ENCODE measurements at places on chromosomes 2 and 18.

DNA sequence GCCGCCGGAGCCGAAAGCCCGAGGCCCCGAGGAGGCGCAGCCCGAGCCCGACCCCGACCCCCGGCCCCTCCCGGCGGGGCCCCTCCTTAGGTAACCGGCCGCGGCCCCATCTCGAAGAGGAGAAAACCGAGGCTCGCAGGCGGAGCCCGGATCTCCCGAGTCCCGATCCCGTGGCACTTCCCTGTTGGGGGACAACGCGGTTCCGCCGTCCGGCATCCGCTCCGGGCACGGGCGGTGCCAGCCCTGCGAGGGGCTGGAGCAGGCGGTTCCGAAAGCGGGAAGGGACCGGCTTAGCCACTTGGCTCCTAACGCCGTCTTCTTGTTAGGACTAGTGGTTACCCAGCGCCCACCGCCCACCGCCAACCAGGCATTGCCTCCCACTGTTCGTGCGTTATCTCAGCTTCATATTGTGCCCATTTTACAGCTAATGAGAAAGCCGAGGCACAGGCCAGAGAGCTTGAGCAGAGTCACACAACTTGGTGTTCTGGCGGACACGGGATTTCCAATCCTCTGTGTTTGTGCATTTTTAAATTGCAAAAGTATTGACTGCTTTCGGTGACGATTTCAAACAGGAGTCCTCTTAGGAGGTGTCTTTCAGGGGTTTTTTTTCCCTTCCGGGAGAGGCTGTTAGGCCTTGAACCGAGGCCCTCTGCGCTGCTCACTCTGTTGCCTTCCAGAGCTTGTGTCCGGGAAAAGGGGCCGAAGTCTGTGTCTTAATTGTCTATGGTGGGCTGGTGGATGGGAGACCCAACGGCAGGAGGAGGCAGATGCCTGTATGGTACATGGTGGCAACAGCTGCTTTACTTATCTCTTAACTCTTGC, 562 bp downstream of the CENPA start:
- DNase-seq: no peak

- DNase-seq: no peak
Observed at GRCh38 chr2:37037771-37038170, 46.4 kb downstream of the HEATR5B start.

- no peak for DNase-seq
Observed at GRCh38 chr2:186695081-186695756, 1.4 kb downstream of the FAM171B start.

DNA sequence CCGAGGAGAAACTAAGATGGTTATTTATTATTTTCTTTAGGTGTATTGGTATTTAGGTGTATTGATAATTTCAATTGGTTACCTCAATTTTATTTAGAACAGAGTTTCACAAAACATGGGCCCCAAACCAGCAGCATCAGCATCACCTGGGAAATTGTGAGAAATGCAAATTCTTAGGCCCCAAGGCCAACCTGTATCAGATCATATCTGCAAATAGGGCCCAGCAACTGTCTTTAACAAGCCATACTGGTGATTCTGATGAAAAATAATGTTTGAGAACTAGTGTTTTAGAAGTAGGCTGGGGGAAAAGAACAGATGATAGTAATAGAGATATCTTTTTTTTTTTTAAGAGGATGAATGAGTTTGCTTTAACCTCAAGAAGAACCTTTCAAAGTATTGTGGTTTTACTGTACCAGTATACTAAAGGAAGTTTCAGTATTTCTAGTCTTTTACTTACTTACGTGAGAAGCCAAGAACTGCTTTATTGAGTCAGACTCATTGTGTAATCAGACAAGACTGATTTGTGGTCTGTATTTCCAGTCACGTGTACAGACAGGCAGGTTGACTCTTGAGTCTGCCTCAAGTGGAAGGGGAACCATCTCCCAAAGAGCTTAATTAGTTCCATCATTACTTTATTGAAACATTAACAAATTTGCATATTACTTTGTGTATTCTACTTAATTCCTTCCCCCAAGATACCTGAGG, 60.4 kb upstream of the GAREM1 start:
- no peak for DNase-seq

GRCh38 chr2:833180-833579, 117.5 kb upstream of the SNTG2 start:
- peak; percentile 12 for DNase-seq

DNA sequence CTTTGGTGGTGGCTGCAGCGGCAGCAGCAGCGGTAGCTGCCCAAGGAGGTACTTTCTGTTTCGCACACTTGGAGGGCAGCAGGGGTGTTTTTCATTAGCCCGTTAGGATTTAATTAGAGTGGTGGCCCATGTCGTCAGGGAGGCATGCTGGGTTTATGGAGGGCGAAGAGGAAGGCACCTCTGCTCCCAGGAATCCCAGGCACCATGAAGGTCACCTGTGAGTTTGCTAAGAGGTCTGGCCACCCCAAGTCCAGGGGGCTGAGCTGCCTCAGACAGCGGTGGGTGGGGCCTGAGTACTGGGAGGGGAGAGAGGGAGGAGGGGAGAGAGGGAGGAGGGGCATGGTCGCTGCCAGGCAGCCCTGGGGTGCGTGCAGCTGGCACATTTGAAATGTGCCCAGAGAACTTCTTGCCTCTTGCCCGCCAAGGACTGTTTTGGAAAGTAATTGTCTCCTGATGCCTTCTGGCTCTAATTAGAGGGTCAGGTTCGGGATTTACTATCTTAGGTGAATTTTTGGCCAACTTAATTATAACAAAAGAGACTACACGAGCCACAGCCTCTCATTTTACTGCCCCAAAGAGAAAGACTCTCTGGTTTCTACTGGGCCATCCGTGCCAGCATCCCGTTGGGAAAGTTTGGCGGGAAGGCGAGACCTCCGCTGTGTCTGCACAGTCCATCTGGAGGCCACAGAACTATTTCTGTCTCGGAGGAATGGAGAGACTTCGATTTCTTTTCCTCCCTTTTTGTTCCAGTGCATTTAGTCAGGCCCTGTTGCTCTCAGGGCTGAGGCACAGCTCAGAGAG, 62.0 kb downstream of the GLI2 start:
- DNase-seq: no peak

- no peak for DNase-seq
Observed at GRCh38 chr18:79413025-79413424, 17.3 kb downstream of the NFATC1 start.

- DNase-seq: no peak
Observed at GRCh38 chr2:17736989-17737388, 16.6 kb downstream of the SMC6 start.

- peak; percentile 27 for DNase-seq
Observed at GRCh38 chr2:131413148-131413747, 49.3 kb upstream of the RAB6D start.

GRCh38 chr2:59733970-59734369, 819.5 kb downstream of the BCL11A start:
- no peak for DNase-seq

DNA sequence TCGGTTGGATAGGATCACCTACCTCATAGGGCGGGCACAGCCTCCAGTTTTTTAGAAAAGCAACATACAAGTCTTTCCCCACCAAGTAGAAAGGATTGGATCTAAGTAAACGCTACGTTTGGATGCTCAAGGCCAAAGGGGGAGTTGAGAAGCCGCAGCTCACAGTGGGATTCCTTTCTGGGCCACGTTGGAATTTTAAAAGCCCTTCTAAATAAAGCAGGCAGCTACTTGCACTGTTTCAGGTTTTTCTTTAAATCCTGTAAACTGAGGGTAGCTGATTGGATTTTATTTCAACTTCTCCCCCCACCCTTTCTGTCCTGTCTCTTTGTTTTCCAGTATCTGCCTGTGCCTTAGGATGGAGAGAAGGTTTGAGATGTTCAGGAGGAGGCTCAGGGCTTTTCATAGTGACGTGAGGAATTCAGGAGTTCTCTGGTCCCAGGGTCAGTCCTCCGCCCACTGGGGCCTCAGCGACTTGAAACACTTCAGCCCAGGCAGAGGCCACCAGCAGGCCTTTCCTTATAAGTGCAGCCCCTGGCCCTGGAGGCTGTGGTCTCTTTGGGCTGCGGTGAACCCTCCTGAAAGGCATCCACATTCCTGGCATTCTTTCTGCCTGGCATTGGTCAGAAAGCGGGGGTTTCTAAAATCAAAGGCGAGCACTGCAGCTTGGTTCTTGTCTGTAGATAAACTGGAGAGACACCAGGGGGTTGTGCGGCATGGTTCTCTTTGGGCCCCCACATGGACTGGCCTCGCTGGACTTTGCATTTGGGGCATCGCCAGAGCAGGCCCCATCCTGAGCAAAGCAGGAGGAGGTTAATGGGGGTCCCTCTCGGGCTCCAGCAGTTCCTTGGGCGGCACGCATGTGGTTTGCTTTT, 44.5 kb downstream of the SH3BP4 start:
- DNase-seq: no peak

GRCh38 chr2:159088906-159089305, 120.5 kb downstream of the TANC1 start:
- DNase-seq: no peak

GRCh38 chr2:190468814-190469569, 60.8 kb downstream of the MFSD6 start:
- no peak for DNase-seq

- no peak for DNase-seq
Observed at GRCh38 chr2:234558642-234559041, 61.8 kb upstream of the ARL4C start.

DNA sequence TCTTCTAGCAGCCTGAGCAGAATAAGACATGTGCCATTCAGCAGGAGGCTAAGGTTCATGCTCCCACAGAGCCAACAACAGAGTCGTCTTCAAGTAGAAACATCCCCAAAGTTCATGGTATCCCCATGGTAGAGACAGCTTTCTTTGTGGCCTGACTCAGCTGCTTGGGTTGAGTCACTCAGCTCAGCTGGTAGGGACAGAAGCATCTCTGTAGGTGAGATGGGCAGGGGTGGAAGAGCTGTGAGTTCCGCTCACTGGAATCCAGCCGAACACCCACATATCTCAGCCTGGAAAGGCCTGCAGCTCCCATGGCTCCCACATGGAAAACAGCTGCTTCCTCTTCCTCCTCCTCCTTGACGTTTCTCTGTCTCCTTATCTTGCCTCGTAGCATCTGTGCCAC, 792.7 kb downstream of the RNF144A start:
- no peak for DNase-seq

DNA sequence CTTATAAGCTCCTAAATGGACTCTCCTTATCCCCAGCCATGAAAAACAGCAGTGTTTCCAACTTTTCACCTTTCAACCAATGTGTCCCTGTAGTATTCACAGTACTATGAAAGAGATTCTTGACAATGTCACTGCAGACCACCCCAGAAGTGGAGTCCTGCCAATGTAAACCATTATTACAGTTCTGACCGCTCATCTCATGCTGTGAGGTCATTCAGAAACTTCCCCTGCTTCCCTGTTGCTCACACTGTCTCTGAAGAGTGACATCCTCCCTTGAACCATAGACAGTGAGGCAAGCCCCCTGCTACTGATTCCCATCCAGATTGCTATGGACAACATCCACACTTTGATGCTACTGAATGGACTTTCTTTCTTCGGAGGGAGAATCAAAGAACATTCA, 1523.7 kb upstream of the ACVR2A start:
- no peak for DNase-seq

DNA sequence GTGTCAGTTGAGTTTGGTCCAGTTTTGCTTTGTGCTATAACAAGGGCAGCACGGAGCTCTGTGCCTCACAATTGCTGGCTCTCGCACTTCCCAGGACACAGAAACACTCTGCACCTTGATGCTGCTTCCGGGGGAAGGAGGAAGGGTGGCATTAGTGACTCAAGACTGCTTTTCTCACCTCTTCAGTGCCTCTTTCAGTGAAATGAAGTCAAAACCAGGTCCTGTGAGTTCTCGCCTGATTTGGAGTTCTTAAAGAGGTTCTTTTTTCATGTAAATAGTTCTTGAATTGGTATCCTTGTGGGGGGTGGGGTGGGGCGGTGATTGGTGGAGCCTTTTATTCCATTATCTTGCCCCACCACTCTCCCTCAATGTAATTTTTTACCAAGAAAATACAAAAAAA, 91.5 kb upstream of the MYT1L start:
- DNase-seq: no peak

DNA sequence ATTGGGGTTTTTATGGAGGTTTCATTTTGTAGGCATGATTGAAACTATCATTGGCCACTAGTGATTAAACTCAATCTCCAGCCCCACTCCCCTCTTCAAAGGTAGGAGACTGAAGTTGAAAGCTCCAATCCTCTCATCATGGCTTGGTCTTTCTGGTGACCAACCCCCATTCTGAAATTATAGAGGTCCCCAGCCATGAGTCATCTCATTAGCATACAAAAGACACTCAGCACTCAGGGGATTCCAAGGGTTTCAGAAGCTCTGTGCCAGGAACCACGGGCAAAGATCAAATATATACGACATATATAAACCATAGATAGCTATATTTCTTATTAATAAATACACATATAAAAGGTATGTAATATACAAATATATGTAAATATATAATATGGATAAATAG, 256.0 kb upstream of the POU3F3 start:
- DNase-seq: no peak

GRCh38 chr18:8480506-8481328, 128.5 kb upstream of the RAB12 start:
- DNase-seq: no peak

DNA sequence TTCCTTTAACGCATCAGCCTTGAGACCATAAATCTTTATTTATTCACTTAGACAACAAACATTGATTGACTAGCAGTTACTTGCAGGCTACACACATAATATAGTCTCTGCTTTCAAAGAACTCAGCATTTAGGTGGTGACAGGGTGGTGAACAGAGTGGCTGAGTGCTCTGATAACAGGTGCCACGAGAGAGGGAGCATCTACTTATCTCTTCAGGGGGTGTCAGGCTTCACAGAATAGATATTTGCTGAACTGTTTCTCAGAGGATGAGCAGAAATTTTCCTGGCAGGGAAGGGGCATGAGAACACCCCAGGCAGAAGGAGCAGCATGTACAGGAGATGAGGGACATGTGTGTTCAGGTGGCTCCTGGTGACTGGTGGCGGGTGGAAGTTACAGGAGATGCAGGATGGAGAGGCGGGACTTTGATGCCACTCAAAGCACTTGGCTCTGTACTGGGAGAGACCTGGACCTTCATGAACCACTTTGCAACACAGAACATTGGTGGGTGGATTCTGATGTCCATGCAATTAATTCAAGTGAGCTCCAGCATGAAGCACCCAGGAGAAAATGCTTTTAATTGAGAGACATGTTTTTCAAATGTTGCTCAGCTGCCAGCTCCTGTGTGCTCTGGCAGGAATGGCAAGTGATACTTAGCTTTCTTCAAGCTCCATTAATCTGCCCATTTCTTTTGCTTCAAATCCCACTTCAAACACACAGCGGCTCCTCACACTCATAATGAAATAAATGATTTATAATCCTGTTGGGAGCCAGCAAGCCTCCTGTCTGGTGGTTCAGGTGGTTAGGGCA, 248.9 kb downstream of the MYCN start:
- no peak for DNase-seq

DNA sequence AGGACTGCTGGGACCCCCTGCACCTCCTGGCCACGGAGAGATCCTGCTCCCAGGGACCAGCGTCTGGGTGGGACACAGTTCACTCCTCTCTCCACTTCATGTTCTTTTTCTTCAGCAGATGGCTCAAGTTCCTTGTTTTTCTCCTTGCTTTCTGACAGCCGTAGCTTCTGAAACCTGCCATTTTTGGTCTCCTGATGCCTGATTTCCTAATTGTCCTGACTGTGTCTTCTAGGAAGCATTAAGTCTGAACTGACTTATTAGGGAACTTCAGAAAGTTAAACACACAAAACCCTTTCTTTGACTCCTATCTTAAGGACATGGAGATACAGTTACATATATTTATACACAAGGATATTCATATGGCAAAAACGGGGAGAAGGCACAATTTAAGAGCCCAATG, 22.7 kb downstream of the CNNM4 start:
- DNase-seq: no peak
